ENCODE measurements at places on chromosomes 5 and 9.
A peak's percentile ranks its signal among the peaks of the same experiment; 100 is the strongest.

DNA sequence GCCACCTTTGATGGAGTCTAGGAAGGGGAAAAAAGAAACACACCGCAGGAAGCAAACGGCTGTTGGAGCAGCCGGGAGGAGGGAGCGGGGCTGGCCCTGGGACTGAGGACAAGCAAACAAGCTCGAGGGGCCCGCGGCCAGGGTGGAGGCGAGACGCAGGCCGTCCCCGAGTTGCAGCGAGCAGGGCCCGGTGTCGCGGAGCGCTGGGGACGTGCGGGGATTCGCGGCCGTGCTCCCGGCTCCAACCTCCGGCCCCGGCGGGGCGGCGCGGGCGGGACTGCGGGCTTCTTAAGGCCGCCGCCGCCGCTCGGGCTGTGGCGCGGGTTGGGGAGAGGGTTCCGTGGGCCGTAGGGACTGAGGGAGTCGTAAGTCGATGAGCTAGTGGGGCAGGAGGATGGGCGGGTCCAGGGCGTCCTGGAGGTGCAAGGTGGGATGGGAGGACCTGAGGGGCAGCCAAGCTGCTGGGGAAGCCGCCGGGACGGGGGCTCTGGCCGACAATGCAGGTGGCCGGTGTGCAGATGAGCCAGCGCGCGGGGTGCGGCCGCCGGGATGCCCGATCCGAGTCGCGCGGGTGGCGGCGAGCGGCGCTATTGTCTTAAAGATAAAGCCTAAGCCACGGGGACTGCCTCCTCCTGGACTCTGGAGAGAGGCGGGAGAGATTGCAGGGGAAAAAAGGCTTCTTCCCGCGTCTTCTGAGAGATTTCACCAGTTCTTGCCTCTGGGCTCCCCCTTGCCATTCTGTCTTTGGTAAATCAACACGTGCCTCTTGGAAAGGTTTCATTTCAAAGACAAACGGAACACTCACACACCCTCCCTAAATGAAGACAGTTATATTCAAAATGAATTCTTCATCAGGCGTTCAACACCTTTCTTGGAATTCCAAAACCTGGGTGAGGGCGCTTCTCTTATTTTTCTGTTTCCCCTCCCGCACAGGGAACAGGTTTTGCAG lies 1.6 kb upstream of the HAPLN1 start:
- peak; percentile 84 for DNase-seq

DNA sequence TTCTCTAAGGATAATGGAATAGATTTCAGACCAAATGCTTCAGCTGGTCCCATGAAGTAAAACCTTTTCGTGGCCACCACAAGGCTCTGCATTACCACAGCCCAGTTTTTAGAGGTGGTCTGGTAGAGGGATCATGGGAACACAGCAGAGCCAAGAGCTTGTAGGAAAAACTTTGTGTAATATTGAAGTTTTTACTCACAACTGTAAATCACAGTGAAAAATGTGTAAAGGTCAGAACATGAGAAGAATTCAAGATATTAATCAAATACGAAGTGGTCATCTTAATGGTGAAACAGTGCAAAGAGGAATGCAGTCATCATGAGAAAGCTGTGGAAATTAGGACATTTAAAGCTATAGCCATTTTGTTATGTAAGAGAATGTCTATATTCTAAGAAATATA lies 197.5 kb downstream of the NPR3 start:
- DNase-seq, result no peak

DNA sequence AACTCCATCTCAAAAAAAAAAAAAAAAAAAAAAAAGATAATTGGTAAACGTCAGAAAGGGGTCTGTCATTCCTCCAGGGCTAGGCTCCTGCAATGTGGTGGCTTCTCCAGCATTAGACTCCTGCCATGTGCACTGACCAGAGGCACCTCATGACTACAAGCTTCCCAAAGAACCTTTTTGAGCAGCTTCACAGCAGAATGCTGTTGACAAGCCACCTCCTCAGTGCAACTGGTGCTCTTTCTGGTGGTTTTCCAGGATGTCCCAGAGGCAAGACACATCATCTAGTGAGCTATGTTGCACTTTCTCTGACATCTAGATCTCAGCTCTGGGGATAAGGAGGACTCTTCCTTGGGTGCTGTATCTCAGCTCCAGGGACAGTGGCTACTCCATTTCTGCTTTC lies 11.6 kb downstream of the RPL37 start:
- no peak for DNase-seq

DNA sequence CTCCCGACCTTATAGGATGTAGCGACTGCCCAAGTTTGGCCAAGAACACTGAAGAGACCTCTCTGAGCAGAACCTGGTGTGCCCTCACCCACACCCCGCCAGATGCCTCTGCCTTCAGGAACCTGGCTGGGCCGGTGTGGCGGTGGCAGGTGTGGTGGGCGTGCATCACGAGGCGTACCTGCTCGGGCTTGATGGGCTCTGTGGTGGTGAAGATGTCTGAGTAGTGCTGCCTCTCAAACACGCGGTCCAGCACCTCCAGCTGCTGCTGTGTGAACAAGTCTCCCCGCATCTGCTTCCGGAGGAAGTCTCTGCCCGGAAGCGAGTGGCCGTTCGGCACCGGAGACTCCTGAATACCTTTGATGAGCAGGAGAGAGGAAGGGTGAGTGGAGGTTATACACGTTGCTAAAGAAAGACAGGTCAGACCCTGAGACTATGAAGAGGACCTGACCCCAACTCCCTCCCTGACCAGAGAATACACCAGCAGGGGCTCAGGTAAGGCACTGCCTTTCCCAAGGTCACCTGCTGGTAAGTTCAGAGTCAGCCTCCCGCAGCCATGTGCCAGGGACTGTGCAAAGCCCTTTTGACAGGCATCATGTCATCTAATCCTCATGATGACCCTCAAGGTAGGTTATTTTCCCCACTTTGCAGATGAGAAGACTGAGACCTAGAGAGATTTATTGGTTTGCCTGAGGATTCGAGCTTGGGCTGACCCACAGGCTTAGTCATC lies 67.5 kb downstream of the PAX5 start:
- DNase-seq, result no peak

- DNase-seq, result no peak
These were observed 7.6 kb downstream of the TMEM174 start for GRCh38 chr5:73180566-73180965.

DNA sequence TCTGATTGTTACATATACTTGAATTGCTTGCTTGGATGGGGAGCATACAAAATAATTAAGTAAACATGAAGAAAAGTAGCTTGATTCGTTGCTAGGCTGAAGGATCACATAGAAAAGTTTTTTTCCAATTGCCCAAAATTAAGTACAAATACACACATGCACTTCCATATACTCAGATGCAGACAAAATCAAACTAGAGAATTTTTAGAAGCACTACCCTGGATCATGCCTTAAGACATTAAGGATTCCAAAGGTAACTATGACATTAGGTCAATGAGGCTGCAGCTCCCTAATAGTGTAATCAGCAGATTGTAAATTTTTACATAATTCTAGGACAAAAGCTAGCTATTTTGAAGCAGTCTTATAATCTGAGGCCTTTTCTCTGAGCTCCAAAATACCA lies 216.9 kb upstream of the TMEM161B start:
- no peak for DNase-seq

DNA sequence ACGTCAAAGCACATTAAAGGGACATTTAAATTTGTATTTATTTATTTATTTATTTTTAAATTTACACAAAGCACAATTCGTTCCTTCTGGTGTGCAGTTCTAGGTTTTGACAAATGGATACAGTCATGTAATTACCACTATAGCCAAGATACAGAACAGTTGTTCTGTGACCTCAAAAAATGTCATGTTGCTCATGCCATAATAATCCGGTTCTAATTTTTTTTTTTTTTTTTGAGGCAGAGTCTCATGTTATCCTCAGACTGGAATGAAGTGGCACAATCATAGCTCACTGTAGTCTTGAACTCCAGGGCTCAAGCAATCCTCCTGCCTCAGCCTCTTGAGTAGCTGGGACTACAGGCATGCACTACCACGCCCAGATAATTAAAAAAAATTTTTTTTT lies 7.8 kb downstream of the IGFBPL1 start:
- no peak for DNase-seq

GRCh38 chr5:125293223-125293622 lies 546.8 kb upstream of the ZNF608 start:
- DNase-seq, result no peak

DNA sequence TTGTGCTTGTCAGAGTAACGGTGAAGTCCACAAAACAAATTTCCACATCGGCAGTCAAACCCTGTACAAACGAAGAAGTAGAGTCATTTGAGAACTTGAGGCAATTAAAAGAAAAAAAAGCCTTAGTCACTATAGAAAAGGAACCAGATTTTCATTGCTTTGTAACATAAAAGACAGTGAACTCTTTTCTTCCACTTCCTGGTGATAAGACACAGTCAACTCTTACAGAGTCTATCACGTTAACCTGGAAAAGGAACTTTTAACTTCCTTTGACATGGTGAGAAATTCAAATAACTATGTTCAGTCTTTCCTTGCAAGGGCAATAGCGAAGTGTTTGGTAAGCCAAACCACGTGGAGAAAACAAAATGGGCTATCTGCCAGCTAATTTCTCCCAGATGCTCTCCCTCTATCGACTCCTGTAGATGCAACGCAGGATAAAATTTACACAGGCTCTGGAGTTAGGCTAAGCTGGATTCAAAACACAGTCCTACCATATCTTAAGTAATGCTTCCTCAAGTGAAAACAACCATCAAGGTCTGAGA lies 8.9 kb downstream of the ZFAND5 start:
- DNase-seq, result no peak

GRCh38 chr9:100099722-100100042 lies 639 bp downstream of the INVS start:
- DNase-seq, result no peak

- no peak for DNase-seq
These were observed 1.4 kb upstream of the SLC36A2 start for GRCh38 chr5:151348789-151349188.

DNA sequence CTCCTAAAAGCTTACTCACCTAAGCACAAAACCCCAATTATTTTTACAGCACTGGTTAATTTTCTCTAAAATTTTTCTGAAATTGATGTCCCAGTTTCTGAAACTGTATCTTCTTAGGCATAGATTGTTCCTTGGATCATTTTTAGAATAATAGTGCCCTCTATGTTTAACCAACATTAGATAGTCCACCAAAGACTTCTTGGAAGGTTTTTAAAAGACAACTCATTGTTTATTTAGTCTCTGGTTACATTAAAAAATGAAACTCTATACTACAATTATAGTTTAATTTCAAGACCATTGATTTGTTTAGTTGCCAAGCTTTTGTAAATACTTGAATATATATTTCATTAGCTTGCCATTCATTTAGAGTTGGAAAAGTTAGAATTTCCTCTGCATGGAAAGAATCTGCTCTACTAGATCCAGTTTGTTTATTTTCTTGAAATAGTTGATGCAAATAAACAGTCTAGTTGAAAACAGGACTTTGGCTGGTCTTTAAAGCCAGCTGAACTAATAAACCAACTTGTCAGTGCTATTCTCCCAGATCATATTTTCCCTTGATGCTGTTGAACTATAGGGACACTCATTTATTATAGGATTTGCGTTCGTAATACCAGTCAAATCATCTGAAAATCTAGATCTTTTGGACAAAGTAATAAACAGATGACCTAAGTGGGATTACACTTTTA lies 990.5 kb downstream of the TLE1 start:
- DNase-seq, result no peak

All from right hindlimb (tissue), 1 donor.